ENCODE measurements at places on chromosomes 13 and 19.

DNA sequence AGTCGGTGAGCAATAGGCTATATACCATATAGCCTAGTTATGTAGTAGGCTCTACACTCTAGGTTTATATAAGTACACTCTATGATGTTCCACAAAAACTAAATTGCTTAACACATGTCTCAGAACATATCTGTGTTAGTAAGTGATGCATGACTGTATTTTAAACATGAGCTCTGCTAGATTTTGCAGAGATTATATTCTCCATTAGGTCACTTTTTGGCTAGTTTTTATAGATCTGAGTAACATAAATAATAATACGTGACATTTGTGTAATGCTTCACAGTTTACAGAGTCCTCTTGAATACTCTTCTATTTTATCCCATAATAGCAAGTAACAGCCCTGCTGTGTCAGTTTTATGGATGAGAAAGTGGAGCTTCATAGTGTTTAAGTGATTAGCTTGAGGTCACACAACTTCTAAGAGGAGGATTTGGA, 47.8 kb downstream of the NDFIP2 start:
- no peak for DNase-seq

DNA sequence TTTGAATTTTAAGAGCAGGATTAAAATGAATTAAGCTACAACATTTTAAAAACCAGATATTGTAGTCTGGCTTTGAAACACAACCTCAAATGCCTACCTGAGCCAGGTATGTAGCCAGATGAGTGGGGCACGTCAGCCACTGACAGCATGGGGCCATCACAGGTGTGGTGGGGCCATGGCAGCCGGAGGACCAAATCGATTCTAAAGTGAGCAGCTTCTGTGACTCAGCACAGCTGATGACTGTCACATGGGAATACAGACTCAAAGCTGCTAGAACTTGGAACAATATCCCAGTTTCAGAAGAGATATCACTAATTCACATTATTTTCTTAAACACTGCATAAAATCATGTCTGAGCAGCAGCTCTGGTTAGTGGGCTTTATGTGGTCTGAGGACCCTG, 52.8 kb downstream of the SERP2 start:
- DNase-seq = no peak

GRCh38 chr19:19551853-19552192, 13.8 kb downstream of the CILP2 start:
- no peak for DNase-seq

GRCh38 chr13:71290963-71291841, 575.8 kb downstream of the DACH1 start:
- no peak for DNase-seq

GRCh38 chr19:12194827-12195731, 32.2 kb downstream of the ZNF136 start:
- DNase-seq = peak; percentile 52

DNA sequence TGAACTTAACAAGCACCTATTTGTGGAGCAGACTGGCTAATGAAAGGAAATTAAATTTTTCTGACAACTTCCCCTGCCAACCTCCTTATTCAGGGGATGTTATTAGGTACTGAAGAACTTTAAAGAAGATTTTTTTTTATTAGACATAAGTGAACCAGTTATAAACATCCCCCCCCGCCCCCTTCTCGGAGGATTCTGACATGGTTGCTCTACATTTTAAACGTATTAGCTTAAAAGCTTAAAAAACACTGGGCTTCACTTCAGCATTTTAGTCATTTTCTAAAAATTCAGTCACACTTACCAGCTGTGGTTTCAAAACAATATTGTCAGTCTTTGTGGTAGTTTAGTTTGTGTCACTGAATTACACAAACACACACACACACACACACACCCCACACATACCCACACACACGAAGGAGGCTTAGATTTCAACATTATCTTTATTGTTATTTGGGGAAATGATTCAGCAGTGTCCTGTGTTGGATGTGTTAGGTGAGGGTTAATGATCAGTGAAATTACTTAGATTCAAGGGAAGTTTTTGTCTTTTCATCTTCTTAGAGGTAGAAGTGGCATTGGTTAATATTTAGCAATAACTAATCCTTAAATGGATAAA, 145.7 kb downstream of the PCCA start:
- no peak for DNase-seq

GRCh38 chr13:74289107-74289506, 154.9 kb upstream of the KLF12 start:
- no peak for DNase-seq

DNA sequence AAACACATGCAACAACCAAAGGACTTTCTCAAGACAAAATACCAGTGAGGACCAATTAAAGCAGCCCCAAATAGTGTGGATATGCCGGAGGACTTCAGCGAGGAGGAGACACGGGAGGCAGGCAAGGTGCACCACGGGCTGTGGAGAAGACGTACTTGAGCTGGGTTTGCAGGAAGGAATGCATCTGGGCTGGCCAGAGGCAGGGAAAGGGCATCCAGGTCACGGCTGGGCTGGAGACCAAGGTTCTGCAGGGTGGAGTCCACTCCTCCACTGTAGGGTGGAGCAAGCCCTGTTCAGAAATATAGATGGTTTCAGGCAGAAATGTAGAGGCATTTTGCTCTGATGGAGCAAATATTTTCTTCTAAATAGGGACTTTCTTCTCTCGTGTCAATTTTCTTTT, 36.6 kb upstream of the MEDAG start:
- DNase-seq = no peak

DNA sequence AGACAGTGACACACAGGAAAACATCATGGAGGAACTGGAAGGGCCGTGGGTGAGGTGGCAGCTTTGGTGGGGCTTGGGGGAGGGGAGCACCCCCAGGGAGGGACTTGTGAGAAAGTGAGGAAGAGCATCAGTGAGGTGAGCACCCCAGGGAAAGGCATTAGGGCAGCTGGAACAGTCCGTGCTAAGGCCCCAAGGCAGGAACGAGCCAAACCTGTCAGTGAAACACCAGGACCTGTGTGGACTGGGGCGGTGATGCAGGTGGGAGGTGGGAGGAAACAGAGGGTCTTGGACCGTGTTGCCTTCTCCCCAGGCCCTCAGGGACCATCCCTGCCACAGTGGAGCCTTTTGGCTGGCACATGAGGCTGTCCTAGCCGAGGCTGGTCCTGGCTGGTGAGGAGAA, 17.3 kb upstream of the SLC7A10 start:
- DNase-seq = no peak

- DNase-seq = no peak
Observed at GRCh38 chr19:57105976-57106721, 13.6 kb upstream of the USP29 start.

DNA sequence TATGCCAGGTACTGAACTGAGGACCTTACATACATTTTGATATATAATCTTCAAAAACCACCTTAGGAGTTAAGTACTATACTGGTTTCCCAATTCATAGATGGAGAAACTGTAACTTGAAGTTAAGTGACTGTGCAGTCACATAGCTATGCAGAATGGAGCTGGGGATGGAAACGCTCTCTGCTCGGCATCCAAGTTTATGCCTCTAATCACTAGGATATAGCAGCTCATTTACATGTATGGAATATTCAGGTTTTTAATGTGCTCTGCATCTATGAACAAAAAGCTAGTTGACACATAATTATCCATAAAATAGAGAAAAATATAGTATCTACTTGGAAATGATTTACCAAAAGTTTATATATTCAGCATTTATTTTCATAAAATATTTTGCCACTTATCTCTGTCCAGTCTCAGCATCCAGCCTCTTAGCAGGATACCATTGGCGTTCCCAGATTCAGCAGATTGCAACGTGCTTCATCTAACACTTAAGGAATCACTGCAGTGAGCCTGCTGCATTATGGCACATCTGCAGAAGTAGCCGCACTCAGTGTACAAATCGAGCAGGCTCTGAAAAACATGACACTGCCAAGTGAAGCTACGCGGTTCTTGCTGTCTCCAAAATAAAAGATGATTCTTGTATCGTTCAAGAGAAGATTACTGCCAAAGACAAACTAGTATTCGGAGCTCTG, 70.4 kb downstream of the MRPL57 start:
- no peak for DNase-seq

DNA sequence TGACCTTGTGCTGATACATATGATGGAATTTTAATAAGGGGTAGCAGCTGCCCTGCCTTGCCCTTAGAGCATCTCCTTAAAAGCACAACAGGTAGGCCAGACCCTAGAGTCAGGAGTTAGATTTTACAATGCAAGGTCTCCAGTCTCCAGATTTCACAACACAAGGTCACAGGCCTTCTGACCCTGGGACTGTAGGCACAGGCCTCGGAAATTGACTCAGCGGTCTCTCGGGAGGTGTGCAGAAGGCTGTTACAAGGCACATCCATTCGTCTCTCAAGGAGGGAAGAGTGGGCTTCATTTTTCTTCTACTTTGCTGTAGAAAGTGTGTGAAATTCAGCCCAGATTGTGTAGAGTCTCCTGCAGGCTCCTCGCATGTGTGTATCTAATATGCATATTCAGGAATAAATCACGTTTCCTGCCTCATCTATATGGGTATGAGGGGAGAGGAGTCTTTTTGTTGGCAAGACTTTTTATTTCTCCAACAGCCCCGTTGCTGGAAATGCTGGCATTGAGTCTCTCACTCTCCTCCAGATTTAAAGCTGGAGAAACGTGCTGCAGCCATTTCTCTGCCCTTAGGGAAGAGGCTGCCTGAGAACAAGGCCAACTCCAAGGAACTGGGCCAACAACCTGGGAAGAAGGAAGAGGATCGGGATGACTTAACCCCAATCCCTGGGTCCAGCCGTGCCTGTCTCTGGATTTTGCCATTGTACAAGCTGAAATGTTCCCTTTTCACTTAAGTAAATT, 24.5 kb downstream of the UQCRFS1 start:
- DNase-seq = no peak

DNA sequence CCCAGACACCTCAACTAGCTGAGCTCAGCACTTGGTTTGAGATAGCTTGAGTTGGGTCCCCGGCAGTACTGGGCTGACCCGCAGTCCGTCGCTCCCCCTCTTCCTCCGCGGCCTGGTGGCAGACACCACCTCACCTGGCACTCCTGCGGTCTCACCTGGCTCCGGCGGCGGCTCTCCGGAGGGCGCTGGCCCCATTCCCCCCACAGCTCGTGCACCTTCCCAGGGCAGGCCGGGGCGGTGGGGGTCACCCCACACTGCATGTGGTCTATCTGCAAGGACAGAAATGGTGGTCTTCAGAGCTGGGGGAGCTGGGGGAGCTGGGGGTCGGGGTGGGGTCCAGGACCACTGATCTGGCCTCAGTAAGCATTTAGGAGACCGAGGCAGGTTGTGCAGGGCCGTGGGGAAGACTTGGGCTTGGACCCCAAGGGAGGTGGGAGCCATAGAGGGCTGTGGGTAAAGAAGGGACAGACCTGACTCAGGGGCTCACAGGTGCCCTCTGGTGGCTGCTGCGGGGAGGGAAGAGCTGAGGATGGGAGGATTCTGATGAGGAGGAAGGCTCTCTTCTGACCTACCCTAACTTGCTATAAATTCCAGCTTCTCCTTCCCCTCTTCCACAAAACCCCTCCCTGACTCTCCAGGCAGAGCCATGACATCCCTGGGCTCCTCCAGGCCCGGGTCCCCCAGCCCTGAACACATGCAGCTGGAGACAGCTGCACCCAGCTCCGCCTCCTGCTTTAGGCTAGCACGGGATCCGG, 6.7 kb upstream of the PLIN4 start:
- peak; percentile 58 for DNase-seq

- DNase-seq = no peak
Observed at GRCh38 chr13:114261328-114261965, 20.0 kb upstream of the UPF3A start.

DNA sequence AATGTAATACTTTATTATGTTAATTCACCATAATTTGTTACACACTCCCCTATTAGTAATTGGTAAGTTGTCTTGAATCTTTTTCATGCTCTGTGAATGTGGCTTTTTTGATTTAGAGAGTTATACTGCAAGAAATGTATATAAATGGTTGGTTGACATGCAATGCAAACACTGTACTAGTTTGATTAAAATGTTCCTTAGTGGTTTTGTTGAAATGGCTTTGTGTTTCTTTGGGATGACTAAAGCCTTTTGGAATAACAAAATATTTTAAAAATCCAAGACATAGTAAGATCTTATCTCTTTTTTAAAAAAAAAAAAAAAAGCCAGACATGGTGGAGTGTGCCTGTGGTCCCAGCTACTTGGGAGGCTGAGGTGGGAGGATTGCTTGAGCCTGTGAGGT, 10.5 kb downstream of the LAMP1 start:
- no peak for DNase-seq

DNA sequence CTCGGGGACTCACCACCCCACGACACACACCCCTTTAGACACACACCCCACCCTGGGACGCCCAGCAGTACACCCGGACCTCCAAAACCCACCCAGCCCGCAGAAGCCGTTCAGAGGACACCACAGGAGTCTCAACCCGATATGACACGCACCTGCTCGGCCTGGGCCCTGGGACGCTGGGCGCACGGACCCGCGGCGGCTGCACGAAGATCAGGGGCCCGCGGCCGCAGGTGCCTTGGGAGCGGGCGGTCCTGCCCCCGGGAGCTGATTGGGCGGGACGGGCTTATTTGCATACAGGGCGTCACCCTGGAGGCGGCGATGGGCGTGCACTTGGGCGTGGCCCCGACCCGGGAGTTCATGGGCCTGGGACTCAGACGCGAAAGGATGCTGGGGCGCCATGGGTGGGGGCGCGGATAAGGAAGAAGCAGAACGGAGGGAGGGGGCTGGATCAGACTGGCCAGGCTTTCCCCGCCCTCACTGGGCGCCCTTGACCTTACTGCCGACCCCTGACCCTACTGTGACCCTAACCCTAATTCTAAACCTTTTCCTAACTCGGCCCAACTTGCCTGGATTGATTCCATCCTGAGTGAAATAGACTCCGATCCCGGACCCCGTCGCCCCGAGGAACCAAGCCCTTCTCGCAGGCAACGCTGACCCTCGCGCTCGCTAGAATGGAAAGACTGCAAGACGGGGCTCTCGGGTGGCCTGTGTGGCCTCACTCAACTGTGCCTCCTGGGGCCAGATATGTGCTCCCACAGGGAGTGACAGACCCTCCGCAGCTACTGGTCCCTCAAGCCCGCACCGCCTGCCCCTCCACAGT, at the start of gene MEF2B:
TSS of gene MEF2B (minus strand) at position 211 of the 820 bp plus-strand sequence. CDS start 19,528 bp downstream, outside the sequence.
- DNase-seq = peak; percentile 33

DNA sequence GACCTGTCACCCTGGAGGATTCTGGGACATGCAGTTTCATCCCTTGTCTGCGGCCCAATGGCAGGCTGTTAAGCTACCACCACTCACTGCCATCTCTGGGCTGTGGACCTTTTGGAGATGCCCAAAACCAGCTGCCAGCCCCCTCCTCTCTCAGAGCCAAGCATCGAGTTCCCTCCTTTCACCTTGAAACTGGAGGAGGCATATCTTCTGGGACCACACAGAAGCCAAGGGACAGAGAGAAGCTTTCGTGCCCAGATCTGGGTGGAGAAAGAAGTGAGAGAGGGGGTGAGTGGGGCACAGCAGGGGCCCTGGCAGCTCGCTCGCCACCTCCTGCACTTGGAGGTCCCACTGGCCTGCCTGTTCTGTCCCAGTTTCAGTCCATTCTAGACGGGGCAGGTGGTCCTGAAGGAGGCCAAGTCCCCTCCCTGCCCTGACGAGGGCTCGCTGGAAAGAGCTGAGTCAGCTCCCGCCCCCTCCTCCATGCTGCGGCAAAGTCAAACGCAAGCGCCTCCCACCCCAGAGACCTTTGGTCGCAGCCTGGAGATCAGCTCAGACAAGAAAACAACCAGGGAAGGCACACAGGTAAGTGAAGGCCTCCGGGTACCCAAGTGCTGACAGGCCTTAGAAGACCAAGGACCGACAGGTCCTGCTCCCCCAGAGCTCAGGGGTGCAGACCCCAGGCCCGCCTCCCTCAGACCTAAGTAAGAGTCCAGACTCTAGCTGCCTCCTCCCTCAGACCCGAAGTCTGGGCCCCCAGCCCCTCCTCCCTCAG, 3.8 kb downstream of the BCAT2 start:
- no peak for DNase-seq
